ENCODE measurements at places on chromosomes 2 and 18.

DNA sequence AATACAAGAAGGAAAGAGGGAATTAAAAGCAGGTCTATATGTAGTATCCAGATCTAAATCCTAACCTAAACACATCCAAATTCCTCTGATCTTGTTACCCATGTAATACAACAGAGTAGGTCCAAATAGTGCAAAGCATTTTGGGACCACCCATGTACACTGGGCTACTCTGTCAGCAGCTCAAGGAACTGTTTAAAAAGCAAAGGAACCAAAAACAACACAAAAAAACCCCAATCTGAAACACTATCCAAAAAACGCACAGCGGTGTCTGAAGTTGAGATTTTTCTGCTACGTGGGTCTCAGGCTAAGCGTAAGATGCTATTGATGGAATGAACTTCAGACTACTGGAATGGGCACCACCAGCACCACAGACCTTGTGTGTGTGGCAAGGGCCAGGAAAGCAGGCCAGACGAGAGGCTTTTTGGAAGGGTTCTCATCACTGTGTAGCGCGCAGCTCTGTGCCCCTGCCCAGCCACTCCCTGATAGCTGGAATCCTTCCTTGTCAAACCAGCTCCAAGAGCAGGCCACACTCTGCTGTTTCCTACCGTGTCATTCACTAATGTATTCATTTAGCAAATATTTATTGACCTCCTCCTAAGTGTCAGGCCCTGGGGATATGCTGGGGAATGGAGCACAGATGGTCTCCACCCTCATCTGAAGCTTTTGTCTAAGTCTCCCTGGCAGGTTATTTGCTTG lies 101.4 kb downstream of the COLEC12 start:
- DNase-seq: no peak

- no peak for DNase-seq
Observed at GRCh38 chr2:105604938-105605337, 139.8 kb upstream of the NCK2 start.

- DNase-seq: no peak
Observed at GRCh38 chr18:80105369-80106167, 3.5 kb upstream of the ADNP2 start.

GRCh38 chr2:197978971-197979370 lies 174.6 kb downstream of the PLCL1 start:
- DNase-seq: no peak

DNA sequence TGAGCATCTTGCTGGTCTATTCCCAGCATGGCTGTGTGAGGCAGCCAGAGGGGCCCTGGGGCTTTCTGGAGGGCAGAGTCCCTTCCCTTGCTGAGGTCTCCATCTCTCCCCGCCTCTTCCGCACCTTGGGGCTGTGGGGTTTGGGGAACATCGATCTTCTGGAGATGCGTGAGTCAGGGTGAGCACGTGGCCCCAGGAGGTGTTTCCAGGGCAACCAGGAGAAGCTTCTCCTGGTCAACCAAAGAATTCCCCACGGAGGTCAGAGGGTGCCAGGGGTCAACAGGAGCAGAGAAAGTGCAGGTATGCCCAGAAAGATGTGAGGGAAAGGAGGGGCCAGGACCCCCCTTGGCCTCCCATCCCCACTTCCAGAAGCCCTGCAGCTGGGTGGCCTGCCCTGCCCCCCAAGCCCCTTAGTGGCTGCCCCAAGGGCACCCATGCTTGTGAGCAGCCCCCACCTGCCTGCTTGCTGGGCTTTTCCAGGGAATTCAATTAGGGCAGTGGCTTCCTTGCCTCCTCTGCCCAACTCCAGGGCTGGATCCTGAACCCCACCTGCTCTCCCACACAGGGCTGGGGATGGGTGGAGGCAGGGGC lies 2.8 kb upstream of the PROM2 start:
- DNase-seq: no peak

All from stimulated activated CD4-positive, alpha-beta T cell treated with anti-CD3 and anti-CD28 coated beads, TNF-alpha, amount 100 ng/mL, for 4 hours (primary cell).